ENCODE measurements at places on chromosomes 2 and 18. TPM values are rescaled to one million over a fixed set of nuclear protein-coding genes. Genes with fewer than 3 reads are reported as not detected.

TBR1 gene
- not detected for total RNA-seq

ALPI gene
- not detected for total RNA-seq

BAZ2B gene
- 47.1 TPM for total RNA-seq

ACADL gene
- 1.9 TPM for total RNA-seq

PFN4 gene
- total RNA-seq: not detected

GAREM2 gene
- total RNA-seq: 48.4 TPM

C2orf69 gene
- 9.5 TPM for total RNA-seq

DNA sequence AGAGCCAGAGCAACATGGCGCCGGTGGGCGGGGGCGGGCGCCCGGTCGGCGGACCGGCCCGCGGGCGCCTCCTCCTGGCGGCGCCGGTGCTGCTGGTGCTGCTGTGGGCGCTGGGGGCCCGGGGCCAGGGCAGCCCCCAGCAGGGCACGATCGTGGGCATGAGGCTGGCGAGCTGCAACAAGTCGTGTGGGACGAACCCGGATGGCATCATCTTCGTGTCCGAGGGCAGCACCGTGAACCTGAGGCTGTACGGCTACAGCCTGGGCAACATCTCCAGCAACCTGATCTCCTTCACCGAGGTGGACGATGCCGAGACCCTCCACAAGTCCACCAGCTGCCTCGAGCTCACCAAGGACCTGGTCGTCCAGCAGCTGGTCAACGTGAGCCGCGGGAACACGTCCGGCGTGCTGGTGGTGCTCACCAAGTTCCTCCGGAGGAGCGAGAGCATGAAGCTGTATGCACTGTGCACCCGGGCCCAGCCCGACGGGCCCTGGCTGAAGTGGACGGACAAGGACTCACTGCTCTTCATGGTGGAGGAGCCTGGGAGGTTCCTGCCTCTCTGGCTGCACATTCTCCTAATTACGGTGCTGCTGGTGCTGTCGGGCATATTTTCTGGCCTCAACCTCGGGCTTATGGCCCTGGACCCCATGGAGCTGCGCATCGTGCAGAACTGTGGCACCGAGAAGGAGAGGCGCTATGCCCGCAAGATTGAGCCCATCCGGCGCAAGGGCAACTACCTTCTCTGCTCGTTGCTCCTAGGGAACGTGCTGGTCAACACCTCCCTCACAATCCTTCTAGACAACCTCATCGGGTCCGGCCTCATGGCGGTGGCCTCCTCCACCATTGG is 507 bp downstream of the CNNM4 start:
- no peak for DNase-seq

DNA sequence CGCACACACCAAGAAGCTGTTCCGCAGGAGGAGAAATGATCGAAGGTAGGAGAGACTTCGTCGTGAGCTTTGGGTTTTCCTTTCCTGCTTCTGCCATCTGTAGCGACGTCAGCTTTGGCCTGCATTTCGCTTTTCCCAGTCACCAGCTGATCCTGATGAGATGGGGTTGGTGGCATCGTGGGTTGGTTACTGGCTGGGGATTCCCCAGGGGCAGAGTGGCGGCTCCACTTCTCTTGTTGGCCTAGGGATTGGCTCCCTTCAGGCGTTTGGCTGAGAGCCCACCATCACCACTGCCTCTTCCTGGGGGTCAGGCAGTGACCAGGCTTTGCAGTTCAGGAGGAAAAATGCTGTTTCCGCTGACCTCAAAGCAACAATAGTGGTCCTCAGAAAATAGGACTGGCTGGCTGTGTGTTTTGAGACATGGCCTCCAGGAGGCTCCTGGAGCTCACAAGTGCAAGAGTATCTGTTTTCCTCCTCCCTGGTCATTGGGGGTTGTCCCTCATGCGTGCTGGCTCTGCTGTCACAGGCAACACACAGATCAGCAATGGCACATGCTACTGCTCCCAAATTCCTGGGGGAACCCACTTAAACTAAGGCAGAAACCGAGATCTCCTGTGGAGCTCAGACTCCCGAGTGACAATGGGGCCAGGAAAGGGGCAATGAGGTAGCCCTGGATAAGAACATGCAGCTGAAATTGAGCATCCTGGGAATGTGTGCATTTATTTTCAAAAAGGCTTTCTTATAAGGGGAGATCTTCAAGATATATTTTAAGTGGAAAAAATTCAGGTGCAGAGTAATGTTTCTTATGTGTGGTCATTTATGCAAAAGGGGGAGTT is 173.0 kb downstream of the CTIF start:
- DNase-seq: peak; percentile 74

- no peak for DNase-seq
Observed at GRCh38 chr18:58618822-58619595, 9.9 kb downstream of the ALPK2 start.

DNA sequence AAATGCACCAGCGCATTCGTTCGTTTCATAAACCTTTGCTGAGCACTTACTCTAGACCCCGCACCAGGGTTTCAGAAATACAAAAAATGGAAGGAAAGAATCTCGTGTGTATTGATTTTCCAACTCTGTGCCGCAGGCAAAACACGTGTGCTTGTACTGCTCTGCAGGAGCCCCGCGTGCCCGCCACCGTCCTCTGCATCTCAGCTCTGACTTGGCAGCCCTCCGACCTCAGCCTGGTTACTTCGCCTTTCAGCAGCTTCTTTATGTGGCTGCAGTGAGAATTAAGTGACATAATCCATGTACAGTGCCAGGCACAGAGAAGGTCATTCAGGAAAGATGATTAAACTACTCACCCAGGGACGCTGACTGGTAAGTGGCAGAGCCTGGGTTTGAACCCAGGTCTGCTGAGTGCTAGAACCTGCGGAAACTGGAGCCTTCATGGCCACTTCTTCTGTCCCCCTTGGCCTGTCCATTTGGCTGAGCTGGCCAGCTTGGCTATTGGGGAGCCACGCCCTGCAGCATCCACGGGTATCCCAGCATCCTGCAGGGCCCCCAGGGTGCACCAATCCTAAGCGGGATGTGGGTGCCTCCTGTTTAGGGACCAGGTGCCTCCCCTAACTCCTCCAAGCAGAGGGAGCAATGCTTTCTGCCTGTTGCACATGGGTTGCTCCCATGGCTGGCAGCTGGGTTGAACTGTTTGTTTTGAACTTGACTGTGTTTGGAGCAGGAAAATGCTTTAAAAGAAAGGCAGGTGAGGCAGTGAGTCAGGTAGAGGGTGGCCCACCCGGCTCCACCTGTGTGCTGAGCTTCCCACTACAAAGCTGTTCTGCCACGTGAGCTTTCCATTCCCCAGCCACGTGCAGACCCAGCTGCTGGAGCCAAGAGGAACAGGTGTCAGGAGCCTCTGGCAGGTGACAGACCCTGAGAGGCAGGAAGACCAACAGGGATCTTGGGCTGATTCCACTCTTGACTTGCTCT is 34.3 kb downstream of the INHBB start:
- no peak for DNase-seq

DNA sequence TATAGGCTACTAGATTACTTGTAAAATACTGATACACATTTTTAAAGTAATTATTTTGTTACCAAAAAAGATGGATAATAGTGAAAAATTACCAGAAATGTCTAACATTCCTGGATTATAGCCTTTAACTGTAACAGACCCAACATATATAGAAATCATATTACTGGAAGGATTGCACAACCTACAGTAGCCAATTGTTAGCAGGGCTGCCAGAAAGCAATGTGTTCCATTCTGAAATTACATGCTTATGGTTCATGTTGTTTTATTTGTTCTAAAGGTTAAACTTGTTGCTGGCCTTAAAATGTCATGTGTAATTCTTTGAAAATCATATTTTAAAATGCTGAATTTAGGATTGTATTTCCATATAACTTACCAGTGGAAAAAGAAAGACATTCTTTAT is 793.6 kb upstream of the ACVR2A start:
- no peak for DNase-seq

DNA sequence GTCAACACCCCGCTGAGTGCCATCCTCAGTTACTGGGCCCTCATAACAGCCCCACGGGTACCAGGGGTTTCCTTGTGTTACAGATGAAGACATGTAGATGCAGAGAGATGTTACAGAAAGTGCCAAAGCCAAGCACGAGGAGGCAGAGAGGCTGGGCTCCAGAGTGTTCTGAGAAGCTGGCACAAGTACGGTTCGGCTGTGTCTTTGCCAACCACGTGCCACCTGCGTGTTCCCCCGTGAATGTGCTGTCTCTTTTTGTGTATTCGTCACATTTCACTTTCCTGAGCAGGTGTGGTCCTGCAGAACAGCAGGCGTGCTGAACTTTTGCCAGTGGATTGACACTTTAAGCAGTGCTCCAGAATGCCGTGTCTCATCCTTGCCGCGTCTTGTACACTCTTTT is 124.6 kb downstream of the NCK2 start:
- DNase-seq: no peak

- no peak for DNase-seq
Observed at GRCh38 chr2:135785032-135785431, 43.4 kb downstream of the UBXN4 start.

DNA sequence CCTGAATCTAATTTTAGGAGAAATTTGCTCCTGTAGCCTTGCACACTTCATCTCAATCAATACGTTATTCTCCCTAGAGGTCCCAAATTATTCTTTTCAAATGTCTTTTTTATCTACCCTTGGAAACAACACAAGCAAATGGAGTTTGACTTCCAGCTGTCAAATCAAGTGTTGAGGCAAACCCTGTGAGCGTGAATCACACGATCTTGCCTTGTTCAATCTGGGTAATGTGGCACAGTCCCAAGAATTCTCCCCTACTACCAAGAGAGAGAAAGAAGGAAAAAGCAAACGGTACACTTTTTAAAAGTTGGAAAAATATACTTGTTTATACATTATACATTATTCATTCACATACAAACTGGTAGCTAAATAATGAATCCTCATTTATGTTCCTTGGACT is 2035.3 kb upstream of the CELF4 start:
- no peak for DNase-seq

GRCh38 chr18:13548966-13549879 is 177.1 kb downstream of the FAM210A start:
- DNase-seq: peak; percentile 54

DNA sequence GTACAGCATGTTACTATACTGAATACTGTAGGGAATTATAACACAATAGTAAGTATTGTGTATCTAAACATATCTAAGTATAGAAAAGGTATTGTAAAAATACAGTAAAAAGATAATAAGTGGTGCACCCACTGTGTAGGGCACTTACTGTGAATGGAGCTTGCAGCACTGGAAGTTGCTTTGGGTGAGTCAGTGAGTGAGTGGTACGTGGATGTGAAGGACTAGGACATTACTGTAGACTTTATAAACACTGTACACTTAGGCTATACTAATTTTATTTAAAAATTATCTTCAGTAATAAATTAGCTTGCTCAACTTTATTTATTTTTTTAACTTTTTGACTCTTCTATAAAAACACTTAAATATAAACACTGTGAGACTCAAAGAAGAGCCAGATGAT is 82.6 kb downstream of the MTA3 start:
- no peak for DNase-seq

- DNase-seq: no peak
Observed at GRCh38 chr2:127515383-127515915, 10.8 kb downstream of the IWS1 start.

DNA sequence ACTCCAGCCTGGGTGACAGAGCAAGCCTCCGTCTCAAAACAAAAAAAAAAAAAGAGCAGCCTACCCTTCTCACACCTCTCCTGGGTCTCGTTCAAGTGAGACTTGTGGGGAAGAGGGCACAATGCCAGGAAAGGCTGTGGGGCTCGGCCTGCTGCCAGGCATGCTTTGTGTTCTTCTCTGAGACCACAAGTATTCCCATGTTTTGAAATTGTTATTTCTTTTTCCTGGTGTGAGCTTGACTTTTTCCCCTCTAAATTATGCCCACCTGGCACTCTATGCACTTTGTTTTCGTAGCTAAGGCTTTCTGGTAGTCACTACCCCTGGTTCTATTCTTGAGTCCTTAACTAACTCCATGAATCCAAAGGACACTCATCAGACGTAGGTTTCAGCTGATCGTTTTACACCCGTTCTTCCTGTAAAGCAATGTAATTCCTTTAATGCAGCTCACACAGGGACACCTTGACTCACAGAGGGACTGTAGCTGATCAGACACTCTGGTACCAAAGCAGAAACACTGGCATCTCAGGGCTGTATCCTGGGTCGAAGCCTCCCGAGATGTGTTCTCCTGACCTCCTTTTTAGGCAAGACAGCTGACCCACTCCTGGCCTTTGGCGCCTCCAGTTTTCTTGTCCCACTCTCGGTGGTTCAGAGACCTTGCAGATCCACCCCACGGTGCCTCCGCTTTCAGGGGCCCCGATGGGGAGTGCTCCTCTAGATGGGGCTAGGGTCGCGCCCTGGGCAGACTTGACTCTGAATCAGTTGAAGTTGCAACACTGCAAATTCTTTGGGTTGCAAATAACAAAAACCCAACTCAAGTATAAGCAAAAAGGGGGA is 193.3 kb upstream of the AGAP1 start:
- DNase-seq: no peak

- no peak for DNase-seq
Observed at GRCh38 chr18:53664575-53664974, 559.9 kb downstream of the MBD2 start.

GRCh38 chr2:182652326-182652725 is 63.7 kb upstream of the DNAJC10 start:
- DNase-seq: no peak

DNA sequence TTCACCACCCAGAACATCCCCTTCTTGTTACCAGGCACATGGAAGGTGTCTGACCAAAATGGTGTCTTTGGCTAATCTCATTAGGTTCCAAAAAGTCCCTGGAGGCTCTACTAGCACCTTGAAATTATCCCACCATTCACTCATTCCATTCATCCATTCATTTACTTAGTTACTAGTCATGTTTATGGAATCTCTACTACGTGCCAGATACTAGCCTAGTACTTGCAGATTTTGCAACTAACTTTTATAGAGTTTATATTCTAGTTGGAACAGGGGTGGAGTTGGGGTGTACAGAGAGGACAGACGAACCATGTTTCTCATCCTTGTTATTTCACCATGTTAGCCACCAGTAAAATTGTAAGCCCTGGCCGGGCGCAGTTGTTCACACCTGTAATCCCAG is 4.0 kb upstream of the NOP58 start:
- no peak for DNase-seq

- no peak for DNase-seq
Observed at GRCh38 chr2:15829091-15829801, 111.1 kb upstream of the MYCN start.

GRCh38 chr2:149192427-149192826 is 138.0 kb upstream of the LYPD6 start:
- no peak for DNase-seq

DNA sequence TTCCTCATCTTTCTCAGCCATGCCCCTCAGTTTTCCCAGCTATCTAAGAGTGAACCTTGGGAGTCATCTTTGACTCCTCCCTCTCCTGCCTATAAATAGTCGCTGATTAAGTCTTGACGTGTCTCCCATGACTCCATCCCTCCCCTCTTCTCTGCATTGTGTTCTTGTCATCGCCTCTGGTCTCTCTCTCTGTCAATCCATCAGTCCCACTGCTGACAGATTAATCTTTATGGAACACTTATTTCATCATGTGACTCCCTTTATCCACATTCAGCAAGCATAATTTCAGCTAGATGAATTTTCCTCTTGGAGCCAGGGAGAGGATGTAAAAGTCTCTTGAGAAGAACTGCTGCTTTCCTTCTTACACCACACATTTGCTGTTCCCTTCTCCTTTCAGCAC is 9.4 kb downstream of the ADAM23 start:
- DNase-seq: no peak

Data from right atrium auricular region (tissue), 2 donors.